ENCODE measurements at places on chromosomes 2 and 18.

- no peak for DNase-seq
Measured at GRCh38 chr2:146990311-146991054, 854.3 kb upstream of the ACVR2A start.

GRCh38 chr2:86383844-86384243 is 46.4 kb upstream of the REEP1 start:
- no peak for DNase-seq

- no peak for DNase-seq
Measured at GRCh38 chr2:214450118-214450894, 39.5 kb downstream of the VWC2L start.

DNA sequence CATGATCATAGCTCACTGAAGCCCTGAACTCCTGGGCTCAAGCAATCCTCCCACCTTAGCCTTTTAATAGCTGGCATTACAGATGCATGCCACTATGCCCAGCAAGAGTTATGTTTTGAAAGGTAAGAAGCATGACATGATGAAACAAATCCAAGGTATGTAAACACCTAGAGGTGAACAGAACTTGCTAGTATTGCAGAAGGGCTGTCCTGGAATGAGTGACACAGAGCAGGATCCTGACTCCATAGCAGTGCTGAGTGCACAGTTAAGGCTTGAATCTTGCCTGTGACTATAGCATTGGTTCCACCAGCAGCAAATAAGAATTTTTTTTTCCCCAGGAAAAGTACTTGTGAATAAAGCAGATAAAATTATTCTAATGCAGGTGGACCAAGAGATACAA is 309.5 kb downstream of the PIK3C3 start:
- no peak for DNase-seq

- DNase-seq, result no peak
Measured at GRCh38 chr2:223101340-223102039, 49.5 kb downstream of the KCNE4 start.

DNA sequence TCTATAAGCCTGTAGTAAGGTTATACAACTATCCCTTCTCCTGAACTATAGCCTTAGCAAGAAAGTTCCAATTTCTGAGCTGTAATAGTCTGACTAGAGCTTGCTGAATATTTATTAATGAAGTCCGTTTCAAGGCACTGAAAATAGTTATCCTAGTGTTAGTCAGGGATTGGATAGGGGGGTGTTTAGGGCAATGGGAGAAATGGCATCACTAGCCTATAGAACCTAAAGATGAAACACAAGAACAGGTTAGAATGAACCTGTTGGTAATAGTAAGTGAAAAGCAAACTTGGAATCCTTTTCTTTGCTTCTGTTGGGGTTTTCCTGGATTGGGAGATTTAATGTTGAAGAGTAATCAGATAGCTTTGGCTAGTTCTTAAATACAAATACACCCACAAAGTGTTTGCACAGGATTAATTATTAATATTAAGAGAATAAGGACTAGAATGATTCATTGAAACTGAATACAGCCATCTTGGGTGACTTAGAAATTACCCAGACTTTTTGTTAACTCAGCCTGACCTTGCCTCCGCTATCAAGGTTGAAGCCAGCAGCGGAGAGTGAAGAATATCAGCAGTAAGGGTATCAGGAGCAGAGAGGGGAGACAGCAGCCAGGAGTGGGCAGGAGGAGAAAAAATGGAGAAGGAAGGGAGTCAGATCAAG is 14.4 kb downstream of the CCNT2 start:
- DNase-seq, result no peak

DNA sequence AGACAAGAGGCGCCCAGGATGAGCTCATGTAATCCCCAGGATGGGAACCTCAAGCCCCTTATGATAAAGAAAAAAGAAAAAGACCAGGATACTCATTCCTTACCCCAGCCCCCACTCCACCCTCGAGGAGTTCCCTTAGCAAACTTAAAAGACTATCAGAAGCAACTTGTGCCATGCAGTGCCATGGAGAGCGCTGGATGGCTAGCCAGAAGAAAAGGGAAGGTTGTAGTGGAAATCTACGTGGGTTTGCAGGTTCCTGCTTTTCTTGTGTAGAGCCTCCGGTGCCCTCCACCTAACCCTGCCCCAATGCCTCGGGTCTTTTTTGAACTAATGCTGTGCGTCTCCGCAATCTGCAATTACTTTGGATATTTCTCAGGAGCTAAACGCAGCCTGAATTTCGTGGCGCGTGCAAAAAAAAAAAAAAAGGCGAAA is 16.2 kb upstream of the BCL11A start:
- no peak for DNase-seq

DNA sequence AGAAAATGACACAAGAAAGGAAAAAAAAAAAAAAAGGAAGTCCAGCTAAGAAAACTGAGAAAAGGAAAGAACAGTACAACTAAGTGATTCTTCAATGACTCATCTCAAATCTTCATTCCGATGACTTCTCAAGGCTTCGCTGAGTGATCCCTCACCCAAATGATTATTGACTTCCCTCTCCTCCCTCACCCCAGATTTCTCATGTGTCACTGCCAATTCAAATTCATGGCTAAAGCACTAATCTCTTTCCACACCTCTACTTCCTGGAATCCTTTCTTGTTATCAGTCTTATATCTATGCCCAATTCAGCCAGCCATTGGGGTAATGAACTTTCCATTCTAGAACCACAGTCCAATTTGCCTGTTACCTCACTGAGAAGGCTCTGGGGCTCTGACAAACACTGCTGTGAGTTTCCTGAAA is 7.2 kb upstream of the ABCB11 start:
- no peak for DNase-seq

DNA sequence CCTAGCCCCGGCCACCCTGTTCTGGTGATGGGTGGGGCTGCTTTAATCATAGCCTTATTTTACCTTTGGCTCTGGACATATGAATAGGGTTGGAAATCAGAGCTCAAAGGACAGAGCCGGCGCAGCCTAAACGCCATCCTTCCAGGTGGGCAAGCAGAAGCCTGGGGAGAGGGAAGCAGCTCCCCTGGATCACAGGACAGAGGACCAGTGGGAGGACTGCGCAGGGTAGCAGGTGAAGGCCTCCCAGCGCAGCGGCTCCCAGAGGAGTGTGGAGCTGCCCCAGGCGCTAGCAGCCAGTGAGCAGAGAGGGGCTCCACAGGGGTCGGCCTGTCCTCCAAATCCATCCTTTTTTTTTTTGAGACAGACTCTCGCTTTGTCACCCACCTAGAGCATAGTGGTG is 16.4 kb upstream of the CYS1 start:
- no peak for DNase-seq

- no peak for DNase-seq
Measured at GRCh38 chr2:197108758-197109157, 182.3 kb upstream of the PGAP1 start.

- DNase-seq, result peak; percentile 4
Measured at GRCh38 chr2:147663153-147663961, 181.5 kb upstream of the ACVR2A start.

- DNase-seq, result no peak
Measured at GRCh38 chr2:149716687-149717086, 129.1 kb upstream of the MMADHC start.

DNA sequence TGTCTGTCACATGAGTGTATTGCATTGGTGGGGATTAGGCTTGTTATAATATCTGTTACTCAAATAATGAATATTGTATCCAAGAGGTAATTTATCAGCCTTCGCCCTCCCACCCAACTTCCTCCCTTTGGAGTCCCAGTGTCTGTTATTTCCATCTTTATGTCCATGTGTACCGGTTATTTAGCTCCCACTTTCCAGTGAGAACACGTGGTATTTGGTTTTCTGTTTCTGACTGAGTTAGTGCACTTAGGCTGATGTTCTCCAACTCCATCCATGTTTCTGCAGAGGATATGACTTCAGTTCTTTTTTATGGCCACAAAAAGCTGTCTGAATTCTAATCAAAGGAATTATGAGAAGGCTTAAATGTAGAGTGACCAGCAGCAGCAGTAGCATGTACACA is 104.0 kb upstream of the ARHGAP28 start:
- DNase-seq, result no peak

DNA sequence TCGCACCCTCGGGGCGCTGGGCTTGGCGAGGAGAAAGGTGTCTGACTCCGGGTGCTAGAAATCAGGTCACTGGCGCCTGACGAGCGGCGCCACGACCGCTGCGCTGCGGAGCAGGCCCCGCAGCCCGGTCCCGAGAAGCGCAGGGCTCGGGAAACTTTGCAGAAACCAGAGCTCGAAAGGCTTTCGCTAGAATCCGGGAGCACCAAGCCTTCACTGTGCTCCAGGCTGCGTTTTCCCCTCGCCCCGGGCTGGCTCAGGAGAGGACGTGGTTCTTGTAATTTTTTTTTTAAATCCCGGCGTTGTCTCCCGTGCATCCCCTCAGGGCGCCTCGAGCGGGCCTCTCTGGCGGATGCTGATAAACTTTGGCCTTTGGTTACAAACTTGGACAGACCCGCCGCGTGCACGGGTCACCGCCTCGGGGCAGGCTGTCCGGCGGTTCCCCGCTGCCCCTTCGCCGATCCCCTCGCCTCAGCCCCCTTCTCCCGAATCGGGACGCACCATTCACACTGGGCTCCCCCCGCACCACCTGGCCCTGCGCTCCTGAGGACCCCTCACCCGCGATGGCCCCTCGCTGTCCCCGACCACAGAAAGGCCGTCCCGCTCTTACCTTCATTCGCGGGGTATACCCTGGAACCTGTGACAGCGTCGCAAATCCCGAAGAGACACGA is 419 bp downstream of the EPHA4 start:
- DNase-seq, result peak; percentile 14

GRCh38 chr2:33062665-33063250 is 116.0 kb downstream of the LTBP1 start:
- no peak for DNase-seq

DNA sequence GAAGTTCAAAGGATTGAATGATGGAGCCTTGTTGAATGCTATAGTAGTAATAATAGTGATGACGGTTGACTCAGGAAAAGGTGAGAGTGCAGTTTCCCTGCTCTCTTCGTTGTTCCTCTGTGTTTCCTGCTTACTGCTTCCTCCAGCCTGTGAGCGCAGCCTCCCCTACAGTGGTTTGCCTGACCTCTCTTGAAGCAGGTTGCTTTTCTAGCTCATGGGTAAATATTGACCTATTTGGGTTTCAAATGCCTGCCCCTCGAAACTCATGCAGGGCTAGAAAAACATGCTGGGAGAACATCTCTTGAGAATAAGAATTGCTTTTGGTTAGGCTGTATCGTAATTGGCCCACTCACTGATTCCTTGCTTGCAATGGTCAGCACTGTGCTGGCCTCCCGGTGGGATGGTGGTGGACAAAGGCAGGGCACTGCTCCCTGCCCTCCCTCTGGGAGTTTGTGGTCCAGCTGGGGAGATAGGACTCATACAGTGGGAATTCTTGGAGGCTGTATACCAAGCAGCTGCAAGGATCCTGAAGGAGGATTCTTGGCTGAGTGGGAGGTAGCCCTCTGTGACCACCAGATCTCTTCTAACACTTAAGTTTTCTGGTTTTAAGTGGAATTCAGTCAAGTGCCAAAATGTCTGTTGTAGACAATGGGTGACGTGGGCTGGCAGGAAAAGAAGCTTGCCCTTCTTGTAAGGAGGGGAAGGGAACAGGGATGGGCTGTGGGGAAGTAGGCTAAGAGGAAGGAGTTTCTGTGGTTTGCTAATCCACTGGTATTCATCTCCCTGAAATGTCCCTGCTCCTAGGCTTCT is 5.4 kb upstream of the RNF181 start:
- no peak for DNase-seq

DNA sequence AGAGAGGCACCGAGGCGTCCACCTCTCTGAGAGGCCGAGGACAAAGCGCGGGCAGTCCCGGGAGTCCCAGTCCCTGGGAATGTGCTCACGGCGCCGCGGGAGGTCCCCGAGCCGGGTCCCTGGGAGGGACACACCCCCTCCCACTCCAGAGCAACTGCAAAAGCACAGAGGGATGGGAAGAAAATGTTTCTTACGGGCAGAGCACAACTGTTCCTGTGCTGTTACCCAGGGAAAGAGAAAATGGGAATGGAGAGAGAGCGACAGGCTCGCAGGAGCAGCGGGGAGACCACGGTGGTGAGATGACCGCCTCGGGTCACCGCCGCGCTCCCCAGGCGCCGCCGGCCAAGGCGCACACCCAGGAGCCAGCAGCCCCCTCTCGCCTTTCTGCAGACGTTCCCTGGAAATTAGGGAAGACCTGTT is 1.2 kb upstream of the BCL11A start:
- DNase-seq, result no peak

DNA sequence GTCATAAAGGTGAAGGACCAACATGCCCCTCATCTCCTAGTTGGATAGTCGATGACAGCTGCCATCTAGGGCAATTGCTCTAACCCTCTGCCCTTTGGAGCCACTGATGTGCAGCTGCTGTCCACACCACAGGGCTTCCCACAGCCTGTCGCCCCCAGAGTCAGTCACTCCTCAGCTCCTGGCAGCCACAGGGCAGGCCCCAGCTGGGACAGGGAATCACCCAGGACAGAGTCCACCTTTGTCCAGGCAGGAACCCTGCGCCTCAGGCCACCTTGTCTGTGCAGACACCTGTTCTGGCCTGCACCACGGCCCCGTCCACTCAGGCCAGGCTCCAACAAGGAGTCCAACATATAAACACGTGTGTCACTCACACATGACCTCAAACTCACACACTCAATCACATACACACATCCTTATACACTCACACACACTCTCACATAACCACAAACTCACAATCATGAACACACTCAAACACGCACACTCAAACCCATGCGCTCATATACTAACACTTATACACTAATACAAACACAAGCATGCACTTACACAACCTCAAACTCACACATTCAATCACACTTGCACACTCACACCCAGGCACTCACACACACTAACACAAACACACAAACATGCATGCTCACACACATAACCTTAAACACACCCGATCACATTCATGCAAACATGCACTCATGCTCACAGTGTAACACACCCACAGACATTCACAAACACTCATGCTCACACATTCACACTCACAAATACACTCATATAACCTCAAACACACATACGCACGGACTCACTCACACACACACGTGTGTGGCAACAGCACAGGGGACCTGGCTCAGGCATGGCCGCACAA is 29.7 kb downstream of the HDAC4 start:
- no peak for DNase-seq

GRCh38 chr2:218718058-218718457 is 7.4 kb downstream of the TTLL4 start:
- DNase-seq, result no peak

GRCh38 chr2:214117054-214117453 is 293.8 kb upstream of the VWC2L start:
- DNase-seq, result no peak

DNA sequence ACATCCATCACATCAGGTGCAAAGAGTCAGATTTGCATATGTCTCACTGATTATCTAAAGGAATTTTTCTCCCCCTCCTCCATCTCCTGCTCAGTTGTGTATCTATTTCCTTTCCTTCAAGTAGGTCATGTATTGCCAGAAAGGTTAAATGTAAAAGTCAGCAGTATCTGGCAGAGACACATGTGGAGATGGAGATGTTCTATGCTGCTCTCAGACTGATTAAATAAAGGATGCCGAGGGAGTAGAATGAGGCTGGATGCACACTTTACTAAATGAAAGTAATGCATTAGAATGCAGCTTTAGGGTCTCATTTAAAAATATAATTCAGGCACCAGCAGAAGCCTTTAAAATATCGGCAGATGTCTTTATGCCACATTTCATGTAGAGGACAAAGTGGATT is 555.3 kb downstream of the RNF144A start:
- DNase-seq, result no peak

Data from effector CD4-positive, alpha-beta T cell (primary cell).